ENCODE measurements at places on chromosomes 7 and 10. TPM values are rescaled to one million over a fixed set of nuclear protein-coding genes. Genes with fewer than 3 reads are reported as not detected.

SYT15 gene
- 0.54 TPM for total RNA-seq

WNT2 gene
- 1.4 TPM for total RNA-seq

HDAC9 gene
- 24.2 TPM for total RNA-seq

AZGP1 gene
- not detected for total RNA-seq

- no peaks in the 10 kb centered on the region for H3K27me3 ChIP-seq
- H3K36me3 ChIP-seq: peaks cover 4% of the 10 kb centered on the region
- no peak overlapping the region for H3K4me3 ChIP-seq
- H3K4me1 ChIP-seq: peaks cover 32% of the 10 kb centered on the region
- no peak for DNase-seq
- no peak overlapping the region for H3K27ac ChIP-seq
Observed at GRCh38 chr10:74052994-74053393, 55.1 kb downstream of the VCL start.

- no peak for DNase-seq
- H3K27ac ChIP-seq: no peak overlapping the region
Observed at GRCh38 chr7:149293946-149294633, 32.1 kb downstream of the ZNF783 start.

- no peak overlapping the region for H3K27ac ChIP-seq
- no peak overlapping the region for H3K4me3 ChIP-seq
- H3K36me3 ChIP-seq: no peaks in the 10 kb centered on the region
- DNase-seq: no peak
- no peaks in the 10 kb centered on the region for H3K4me1 ChIP-seq
Observed at GRCh38 chr7:106306256-106306655, 21.5 kb upstream of the NAMPT start.

GRCh38 chr10:130045091-130045652, 65.5 kb downstream of the C10orf143 start:
- H3K4me1 ChIP-seq: no peaks in the 10 kb centered on the region
- no peaks in the 10 kb centered on the region for H3K27me3 ChIP-seq
- H3K36me3 ChIP-seq: no peaks in the 10 kb centered on the region

DNA sequence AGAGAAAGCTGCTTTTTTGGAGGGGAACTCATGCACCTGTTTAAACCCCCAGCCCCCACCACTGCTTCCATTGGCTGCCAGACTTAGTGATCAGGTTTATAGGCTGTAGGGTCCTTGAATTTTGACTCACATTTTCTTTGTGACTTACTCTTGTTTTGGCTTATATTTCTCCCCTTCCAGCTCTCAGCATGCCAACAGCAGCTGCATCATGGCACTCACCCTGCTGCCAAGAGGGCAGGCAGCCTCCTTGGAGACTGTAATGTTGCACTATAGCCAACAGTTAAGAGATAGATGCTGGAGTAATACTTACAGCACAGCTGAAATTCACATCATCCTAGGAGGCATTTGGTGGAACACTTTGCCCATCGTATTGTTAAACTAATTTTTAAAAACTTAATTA, 98.0 kb upstream of the GLCCI1 start:
- H3K36me3 ChIP-seq: no peaks in the 10 kb centered on the region
- no peak overlapping the region for H3K4me3 ChIP-seq
- no peak overlapping the region for H3K27ac ChIP-seq
- DNase-seq: no peak
- no peaks in the 10 kb centered on the region for H3K4me1 ChIP-seq
- H3K27me3 ChIP-seq: no peaks in the 10 kb centered on the region

GRCh38 chr7:50272808-50273207, 31.7 kb upstream of the IKZF1 start:
- no peaks in the 10 kb centered on the region for H3K36me3 ChIP-seq
- DNase-seq: no peak
- H3K4me3 ChIP-seq: no peak overlapping the region
- H3K4me1 ChIP-seq: no peaks in the 10 kb centered on the region

DNA sequence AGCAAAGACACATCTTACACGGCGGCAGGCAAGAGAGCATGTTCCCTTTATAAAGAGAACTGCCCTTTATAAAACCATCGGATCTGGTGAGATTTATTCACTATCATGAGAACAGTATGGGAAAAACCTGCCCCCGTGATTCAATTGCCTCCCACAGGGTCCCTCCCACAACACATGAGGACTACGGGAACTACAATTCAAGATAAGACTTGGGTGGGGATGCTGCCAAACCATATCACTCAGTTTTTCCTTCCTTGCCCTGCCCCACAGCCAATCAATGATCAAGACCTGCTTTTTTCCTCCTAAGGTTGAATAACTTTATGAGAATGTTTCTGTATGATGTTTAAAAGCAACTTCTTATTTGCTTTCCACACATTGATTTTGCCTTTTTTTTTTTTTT, 3.1 kb upstream of the PTPRE start:
- H3K36me3 ChIP-seq: no peaks in the 10 kb centered on the region
- peaks cover 3% of the 10 kb centered on the region for H3K27me3 ChIP-seq
- H3K27ac ChIP-seq: no peak overlapping the region

DNA sequence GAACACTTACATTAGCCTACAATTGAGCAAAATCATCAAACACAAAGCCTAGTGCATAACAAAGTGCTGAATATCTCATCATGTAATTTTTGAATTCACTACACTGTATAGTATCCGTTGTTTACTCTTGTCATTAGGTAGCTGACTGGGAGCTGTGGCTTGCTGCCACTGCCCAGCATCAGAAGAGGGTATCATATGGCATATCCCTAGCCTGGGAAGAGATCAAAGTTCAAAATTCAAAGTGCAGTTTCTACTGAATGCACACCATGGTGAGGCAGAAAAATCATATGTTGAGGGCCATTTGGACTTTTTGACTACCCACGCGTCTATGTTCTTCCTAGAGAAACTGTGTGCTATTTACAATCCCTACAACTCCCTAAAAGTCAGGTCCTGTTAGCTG, 7.5 kb upstream of the ZC3HAV1 start:
- no peak overlapping the region for H3K4me3 ChIP-seq
- DNase-seq: no peak
- peaks cover 5% of the 10 kb centered on the region for H3K4me1 ChIP-seq
- no peak overlapping the region for H3K27ac ChIP-seq
- H3K27me3 ChIP-seq: peaks cover 4% of the 10 kb centered on the region

DNA sequence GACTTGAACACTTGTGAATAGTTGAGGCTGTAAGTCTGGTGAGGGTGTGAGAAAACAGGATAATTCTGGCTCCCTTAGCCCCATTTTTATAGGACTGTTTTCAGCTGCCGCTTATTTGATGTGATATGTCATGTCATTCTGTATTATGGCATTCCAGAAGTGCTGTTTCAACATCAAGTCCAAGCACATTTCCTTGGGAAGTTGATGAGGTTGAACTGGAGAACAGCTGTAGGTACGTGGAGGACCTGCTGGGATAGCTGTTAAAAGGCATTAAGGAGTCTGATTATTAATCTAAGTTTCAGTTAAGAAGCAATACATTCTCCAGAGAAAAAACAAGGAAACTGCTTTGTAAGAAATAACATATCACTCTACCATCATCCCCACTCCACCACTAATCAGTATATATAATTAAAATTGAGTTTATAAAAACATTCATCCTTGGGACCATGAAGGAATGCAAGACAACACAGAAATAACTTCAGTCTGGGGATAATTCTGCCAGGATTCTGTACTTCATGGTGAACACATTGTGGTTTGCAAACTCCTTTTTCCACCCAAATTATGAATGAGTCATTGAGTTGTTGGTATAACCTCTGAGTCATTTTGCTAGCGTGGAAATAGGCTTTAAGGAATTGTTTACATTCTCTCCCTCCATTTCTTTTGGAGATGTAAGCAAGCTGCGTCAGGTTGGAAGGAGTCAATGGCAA, 39.9 kb upstream of the TMEM229A start:
- peak; percentile 90 for DNase-seq
- H3K36me3 ChIP-seq: no peaks in the 10 kb centered on the region
- no peak overlapping the region for H3K4me3 ChIP-seq
- H3K4me1 ChIP-seq: peaks cover 6% of the 10 kb centered on the region
- peak overlapping the region; percentile 62 for H3K27ac ChIP-seq

DNA sequence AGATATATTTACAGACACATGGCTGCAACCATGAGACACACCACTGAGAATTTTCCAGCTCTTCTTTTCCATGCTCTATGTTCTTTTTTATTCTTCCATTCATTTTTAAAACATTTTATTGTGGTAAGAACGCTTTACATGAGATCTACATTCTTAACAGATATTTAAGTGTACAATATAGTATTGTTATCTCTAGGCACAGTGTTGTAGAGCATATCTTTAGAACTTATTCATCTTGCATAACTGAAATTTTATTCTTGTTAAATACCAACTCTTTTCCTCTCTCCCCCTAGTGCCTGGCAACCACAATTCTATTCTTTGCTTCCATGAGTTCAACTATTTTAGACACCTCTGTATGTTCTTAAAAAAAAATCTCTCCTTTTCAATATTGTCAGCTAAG, 67.1 kb upstream of the HABP2 start:
- H3K4me1 ChIP-seq: no peaks in the 10 kb centered on the region
- DNase-seq: no peak
- no peaks in the 10 kb centered on the region for H3K27me3 ChIP-seq
- H3K27ac ChIP-seq: no peak overlapping the region

DNA sequence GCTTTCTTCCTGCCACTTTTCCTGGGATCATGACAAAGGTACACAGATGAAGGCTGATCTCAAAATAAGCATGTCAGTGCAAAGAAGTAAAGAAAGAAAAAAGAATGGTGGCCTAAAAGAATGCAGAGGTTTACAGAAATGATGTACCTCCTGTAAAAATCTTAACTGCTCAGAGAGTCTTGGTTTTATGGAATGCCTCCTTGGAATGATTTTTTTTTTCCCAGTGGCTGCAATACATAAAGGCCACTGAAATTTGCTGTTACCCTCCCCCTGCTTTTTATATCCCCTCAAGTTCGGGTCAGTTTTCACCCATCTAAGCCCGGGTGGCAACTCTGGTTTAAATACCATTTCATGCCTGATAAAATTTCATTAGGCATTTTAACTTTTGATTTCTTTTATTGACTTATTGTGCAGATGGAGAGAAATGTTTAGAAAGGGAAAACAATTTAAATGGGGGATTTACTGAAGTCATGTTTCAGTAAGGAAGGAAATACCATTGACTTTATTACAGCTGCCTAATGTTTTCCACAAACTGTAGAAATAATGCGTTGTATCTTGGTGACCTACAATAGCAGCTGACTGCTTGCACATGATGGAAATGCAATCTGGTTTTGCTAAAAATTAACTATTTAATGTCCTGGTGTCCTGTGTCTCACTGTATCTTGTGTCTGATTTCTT, 102.5 kb downstream of the SAMD9 start:
- H3K36me3 ChIP-seq: no peaks in the 10 kb centered on the region
- H3K4me1 ChIP-seq: peaks cover 38% of the 10 kb centered on the region
- H3K4me3 ChIP-seq: no peak overlapping the region
- peak overlapping the region; percentile 93 for H3K27ac ChIP-seq
- DNase-seq: peak; percentile 80
- no peaks in the 10 kb centered on the region for H3K27me3 ChIP-seq

All from IMR-90 (cell line).